ENCODE measurements at places on chromosomes 12 and 14. TPM values are rescaled to one million over a fixed set of nuclear protein-coding genes. Genes with fewer than 3 reads are reported as not detected.

MYBPC1 gene
- total RNA-seq, result not detected

GPR135 gene
- total RNA-seq, result 0.96 TPM

BMAL2 gene
- total RNA-seq, result 21.5 TPM

KRT75 gene
- 0.19 TPM for total RNA-seq

TAC3 gene
- total RNA-seq, result not detected

KRT85 gene
- not detected for total RNA-seq

DPPA3 gene
- total RNA-seq, result not detected

CD163L1 gene
- 0.53 TPM for total RNA-seq

GLIPR1L1 gene
- total RNA-seq, result not detected

RNF31 gene
- total RNA-seq, result 18.9 TPM

CFAP54 gene
- 0.91 TPM for total RNA-seq

OR4E2 gene
- not detected for total RNA-seq

CACNA2D4 gene
- total RNA-seq, result not detected

CLEC9A gene
- not detected for total RNA-seq

GPHN gene
- 15.9 TPM for total RNA-seq

LIN7A gene
- 0.42 TPM for total RNA-seq

GON7 gene
- total RNA-seq, result 16.2 TPM

CCDC60 gene
- total RNA-seq, result not detected

NINJ2 gene
- total RNA-seq, result 0.49 TPM

GPR132 gene
- total RNA-seq, result 0.43 TPM

AMHR2 gene
- total RNA-seq, result 2.8 TPM

ZNF891 gene
- 0.21 TPM for total RNA-seq

GALNT16 gene
- 3.9 TPM for total RNA-seq

RPGRIP1 gene
- total RNA-seq, result 0.23 TPM

MYF5 gene
- not detected for total RNA-seq

RNASE7 gene
- not detected for total RNA-seq

PTCSC3 gene
- not detected for total RNA-seq
